ENCODE measurements at places on chromosomes 5 and 9. TPM values are rescaled to one million over a fixed set of nuclear protein-coding genes. Genes with fewer than 3 reads are reported as not detected.
A peak's percentile ranks its signal among the peaks of the same experiment; 100 is the strongest.

KIF4B gene
- 0.07 TPM for total RNA-seq

GPRIN1 gene
- 12.4 TPM for total RNA-seq

GRCh38 chr5:135480511-135480910 lies 28.4 kb upstream of the TIFAB start:
- DNase-seq, result no peak

GRCh38 chr9:122107291-122107805 lies 14.2 kb upstream of the TTLL11 start:
- no peak for DNase-seq

- no peak for DNase-seq
Measured at GRCh38 chr9:129289131-129289731, 111.2 kb upstream of the IER5L start.

IL5 gene
- not detected for total RNA-seq

DNA sequence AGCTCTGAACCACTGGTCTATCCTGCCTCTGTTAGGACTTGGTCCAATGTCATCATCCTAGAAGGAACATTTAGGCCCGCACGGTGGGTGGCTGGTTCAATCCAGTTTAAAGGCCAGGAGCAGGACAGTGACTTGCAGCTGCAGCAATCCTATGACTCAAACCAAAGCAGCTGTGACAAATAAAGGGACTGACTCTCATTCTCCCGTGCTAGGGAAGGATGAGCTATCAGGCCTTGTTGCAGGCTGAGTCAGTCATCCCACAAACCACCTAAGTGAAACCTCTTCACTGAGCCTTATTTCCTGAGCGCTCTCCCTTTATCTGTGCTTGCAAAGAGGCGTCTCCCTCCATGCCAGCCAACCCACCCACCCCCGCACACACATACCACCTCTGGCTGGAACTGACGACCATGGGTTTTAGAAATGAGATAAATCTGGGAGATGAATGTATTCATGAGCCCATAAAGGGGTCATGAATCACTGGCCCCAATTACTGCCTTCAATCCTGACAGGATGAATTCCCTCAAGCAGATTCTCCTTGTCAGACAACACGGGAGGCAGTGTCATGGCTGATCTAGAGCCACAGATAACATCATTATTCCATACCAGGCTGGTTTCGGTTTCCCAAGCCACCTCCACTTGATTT lies 93.4 kb downstream of the KCNIP1 start:
- DNase-seq, result peak; percentile 95

DNA sequence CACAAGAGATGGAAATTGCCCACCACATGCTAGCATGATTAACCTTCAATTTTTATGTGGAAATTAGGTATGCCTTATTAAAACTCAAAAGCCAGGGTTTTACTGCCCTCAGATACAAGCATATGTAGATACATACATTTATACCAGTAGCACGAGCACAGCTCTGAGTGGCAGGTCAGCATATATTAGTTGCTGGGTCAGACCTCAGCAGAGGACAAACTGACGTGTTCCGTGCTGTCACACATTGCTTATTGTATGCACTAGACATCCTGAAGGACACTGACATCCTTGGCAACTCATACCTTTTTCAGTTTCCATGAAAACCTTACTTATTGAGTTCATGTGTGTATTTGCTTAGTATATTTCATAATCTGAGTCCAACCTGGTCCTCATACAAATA lies 307.7 kb downstream of the TLE1 start:
- DNase-seq, result no peak

SPAAR gene
- total RNA-seq, result not detected

- no peak for DNase-seq
Measured at GRCh38 chr9:89512382-89512781, 14.5 kb upstream of the SEMA4D start.

RIC1 gene
- total RNA-seq, result 33.4 TPM

DNA sequence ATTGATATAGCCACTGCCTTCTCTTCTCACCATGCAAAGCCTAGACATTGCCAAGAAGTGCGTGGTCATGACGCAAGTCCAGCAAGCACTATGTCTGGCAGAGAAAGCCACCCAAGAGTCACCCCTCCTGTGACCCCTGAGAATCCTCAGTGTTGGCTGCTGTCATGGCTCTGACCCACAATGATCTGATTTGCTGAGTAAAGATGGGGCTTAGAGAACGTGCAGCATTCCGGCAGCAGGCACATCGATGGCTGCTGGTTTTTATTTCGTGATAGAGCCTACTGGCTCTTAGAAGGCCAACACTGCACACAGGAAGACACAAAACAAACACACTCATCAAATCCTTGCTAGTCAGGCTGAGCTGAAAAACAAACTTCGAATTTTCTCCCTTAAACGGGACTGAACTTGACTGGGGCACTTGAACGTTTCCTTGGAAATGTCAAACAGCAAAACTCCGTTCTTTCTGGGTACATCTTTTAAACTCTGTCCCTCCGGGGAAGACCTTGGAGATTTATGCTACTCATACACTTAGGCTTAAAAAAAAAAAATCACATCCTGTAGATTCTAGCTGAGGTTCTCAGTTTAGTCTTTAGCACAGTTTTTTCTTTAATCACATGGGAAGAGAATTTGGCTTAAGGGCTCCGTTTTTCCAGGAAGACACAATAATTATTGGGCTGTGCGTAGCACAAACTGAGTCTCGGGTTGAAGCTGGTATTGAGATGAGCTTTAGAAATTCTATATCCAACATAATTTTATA lies 88.2 kb upstream of the BASP1 start:
- peak; percentile 37 for DNase-seq

GRCh38 chr9:84238652-84239051 lies 101.9 kb downstream of the SLC28A3 start:
- DNase-seq, result no peak

FBN2 gene
- total RNA-seq, result 0.37 TPM

GRCh38 chr5:532521-533242 lies 8.4 kb upstream of the SLC9A3 start:
- no peak for DNase-seq

DNA sequence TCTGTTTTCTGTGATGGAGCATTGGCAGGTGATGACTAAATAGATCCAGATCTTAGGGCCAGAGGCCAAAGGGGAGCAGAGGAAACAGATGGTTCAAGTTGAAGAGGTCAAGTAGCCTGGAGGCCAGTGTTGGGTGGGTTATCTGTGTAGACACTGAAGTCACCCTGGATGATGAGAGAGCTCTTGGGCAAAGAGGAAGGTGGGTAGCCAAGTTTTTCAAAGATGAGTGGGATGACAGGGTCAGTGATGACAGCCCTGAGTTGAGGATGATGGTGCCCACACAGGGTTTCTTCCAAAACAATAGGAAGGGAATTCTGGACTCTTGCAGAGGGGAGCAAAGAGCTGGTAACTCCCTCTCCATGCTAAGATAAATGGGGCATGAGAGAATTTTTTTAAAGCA lies 76.6 kb downstream of the CD180 start:
- no peak for DNase-seq

CA9 gene
- total RNA-seq, result 38.2 TPM

- DNase-seq, result no peak
Measured at GRCh38 chr5:3024976-3025375, 273.5 kb upstream of the IRX2 start.

FBXL7 gene
- 12.5 TPM for total RNA-seq

GRCh38 chr5:112787261-112787660 lies 49.6 kb downstream of the APC start:
- DNase-seq, result peak; percentile 35

GRCh38 chr5:171574376-171574775 lies 154.9 kb downstream of the FGF18 start:
- no peak for DNase-seq

- peak; percentile 7 for DNase-seq
Measured at GRCh38 chr5:81336556-81336955, 35.2 kb downstream of the ZCCHC9 start.

BSPRY gene
- not detected for total RNA-seq

CDH6 gene
- total RNA-seq, result 5.8 TPM

GRCh38 chr5:120465436-120465961 lies 1.4 kb downstream of the PRR16 start:
- peak; percentile 80 for DNase-seq

ENHO gene
- 0.71 TPM for total RNA-seq

SDHA gene
- total RNA-seq, result 109 TPM

HAVCR1 gene
- not detected for total RNA-seq

DNA sequence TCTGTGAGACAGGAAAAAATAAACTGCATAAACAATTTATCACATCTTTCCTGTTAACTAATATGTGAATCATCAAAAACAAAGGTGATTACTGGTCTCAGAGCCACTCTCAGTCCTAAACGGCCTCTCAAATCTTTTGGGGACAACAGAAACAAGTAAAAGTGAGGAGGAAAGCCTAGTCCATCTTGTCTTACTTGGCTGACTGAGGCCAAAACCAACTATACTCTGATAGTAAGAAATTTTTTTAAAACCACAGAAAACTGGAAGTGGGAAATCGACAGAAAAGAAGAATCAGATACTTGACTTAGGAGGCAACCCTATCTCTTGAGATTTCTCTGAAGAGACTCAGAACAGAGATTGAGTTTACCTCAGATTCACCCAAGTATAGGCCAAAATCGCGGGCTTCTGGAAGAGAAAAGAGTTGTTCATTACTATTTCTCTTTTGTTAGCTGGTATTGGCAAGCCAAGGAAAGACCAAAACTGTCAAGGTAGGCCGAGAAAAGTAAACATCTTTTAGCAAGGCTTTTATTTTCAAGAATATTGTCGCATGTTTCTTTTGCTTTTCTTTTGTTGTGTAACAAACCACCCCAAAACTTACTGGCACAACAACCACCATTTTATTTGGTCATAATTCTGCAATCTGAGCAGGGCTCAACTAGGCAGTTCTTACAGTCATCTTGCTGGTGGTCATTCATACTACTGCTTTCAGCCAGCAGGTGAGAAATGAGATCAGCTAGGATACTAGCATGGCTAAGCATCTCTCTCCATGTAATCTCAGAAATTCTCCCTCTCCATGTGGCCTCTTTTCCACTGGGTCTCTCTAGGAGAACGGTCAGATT lies 46.1 kb downstream of the RFX3 start:
- DNase-seq, result peak; percentile 12

DNA sequence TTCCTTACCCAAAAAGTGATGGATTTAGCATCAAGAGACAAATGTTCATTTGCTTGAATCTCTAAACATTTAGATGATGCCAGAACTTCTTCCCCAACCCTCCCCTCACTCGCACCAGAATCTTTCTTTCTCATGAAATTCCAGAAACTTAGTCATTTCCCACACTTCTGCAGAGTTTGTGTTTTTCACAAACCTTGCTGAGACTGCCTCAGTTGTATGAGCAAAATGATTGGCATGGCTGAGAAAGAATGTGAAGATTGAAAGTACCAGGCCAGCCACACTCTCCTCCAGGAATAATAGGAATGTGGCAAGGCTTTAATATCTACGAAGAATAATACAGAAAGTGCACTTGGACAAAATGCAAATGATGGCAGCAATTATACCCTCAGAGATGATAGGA lies 428.3 kb upstream of the CDH6 start:
- peak; percentile 5 for DNase-seq

RASA1 gene
- 31.3 TPM for total RNA-seq

PRDM9 gene
- not detected for total RNA-seq

ITGA2 gene
- total RNA-seq, result 30.1 TPM

GRCh38 chr5:37851305-37851704 lies 11.5 kb upstream of the GDNF start:
- no peak for DNase-seq

ZNF366 gene
- total RNA-seq, result 0.96 TPM

DNA sequence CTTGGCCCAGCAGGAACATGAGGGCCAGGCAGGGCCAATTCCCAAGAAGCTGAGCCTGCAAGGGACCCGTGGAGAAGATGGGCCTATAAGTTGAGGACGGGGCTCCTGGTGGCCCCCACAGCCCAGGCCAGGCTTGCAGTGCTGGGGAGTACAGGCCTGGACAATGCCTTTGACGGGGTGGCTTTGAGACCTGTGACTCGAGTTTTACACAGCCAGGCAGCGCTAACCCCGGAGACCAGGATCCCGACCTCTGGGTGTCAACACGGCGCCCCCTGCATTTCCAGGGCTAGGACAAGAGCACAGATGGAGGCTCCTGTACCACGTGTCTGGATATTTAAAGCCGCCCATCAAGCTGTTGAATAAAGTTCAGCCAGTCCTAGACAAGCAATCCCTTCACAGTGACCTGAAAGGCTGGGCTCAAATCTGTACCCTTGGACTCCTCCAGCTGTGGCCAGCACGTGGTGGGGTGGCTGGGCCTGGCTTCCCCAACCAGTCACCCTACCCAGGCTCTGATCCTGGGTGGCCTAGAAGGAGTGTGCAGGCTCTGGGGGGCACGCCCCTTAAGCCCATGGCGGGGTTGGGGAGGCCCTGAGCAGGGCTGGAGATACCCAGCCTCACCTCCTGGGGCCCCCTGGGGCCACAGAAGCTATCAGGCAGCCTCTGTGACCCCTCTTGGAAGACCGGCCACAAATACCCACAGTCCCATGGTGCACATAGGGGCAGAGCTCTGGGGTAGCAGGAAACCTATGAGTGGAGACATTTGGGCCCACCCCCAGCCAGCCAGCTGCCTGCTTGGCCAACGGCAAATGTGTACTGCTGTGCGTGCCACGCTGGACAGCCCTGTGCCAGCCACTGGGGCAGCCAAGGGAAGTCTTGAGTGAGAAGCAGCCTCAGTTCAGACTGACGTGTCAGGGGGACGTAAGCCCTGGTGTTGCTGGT lies 88.7 kb downstream of the NTNG2 start:
- DNase-seq, result no peak

DNA sequence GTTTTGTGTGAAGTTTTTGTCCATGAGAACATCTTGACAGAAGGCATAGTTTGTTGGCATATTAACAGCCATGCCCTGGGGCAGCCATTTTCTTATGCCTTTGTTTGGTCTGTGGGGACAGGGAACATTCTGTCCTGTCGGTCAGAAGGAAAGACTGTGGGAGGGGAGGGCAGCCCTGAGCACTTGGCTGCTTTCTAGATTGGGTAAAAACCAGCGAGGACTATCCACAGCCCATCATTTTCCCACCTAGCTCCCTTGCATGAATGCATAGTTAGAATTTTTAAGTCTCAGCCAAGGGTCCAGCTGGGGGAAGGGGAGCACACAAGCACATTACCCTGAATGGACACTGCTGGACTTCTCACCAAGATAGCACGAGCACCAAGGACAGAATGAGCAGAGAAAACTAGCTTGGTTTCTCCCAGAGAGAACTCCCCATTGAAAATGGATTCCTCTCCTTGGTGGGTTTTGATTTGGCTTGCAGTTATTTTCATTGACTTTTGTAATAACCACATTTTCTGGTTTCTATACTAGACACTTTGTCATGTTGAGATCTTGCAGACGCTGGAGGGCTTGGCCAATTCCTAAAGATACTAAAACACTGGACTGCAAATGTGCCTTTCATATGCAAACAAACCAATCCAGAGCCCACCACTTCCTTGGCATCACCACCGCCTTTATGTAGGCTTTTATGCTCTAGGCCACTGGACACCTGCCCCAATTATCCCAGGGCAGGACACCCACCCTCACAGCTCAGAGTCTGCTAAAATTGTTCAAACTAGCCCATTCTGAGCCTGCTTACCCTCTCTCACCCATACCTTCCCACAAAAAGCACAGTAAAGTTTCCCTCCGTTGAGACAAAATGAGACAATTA lies 129.9 kb downstream of the BOD1 start:
- DNase-seq, result peak; percentile 64

GRCh38 chr9:126173929-126174328 lies 152.7 kb upstream of the MVB12B start:
- no peak for DNase-seq

GRCh38 chr5:158430166-158430797 lies 571.3 kb upstream of the CLINT1 start:
- DNase-seq, result no peak

All from M059J (cell line).